A172 (cell line): ENCODE measurements at places on chromosomes 1 and 21. TPM values are rescaled to one million over a fixed set of nuclear protein-coding genes. Genes with fewer than 3 reads are reported as not detected.

The CHI3L1 gene
- total RNA-seq = 0.24 and 3.3 TPM in 2 replicates

The HSD11B1 gene
- 0.69 and 1.5 TPM in 2 replicates for total RNA-seq

The LCE1D gene
- total RNA-seq = not detected in 2 replicates

The TSPAN1 gene
- total RNA-seq = 1.6 and 2.3 TPM in 2 replicates

The SYT14 gene
- 11.7 and 11.8 TPM in 2 replicates for total RNA-seq

The CENPL gene
- 56.5 and 65.9 TPM in 2 replicates for total RNA-seq

The PRMT6 gene
- 3.7 and 4.7 TPM in 2 replicates for total RNA-seq

The ERICH3 gene
- total RNA-seq = 0.07 TPM in 1 of 2 replicates, not detected in the other
